ENCODE measurements at places on chromosomes 16 and 17. TPM values are rescaled to one million over a fixed set of nuclear protein-coding genes. Genes with fewer than 3 reads are reported as not detected.
A peak's percentile ranks its signal among the peaks of the same experiment; 100 is the strongest.

PLK1 gene
- total RNA-seq = 3.3 TPM

DNAAF1 gene
- total RNA-seq = 1.8 TPM

- no peak for DNase-seq
Observed at GRCh38 chr17:7982666-7983065, 19.7 kb upstream of the GUCY2D start.

DNA sequence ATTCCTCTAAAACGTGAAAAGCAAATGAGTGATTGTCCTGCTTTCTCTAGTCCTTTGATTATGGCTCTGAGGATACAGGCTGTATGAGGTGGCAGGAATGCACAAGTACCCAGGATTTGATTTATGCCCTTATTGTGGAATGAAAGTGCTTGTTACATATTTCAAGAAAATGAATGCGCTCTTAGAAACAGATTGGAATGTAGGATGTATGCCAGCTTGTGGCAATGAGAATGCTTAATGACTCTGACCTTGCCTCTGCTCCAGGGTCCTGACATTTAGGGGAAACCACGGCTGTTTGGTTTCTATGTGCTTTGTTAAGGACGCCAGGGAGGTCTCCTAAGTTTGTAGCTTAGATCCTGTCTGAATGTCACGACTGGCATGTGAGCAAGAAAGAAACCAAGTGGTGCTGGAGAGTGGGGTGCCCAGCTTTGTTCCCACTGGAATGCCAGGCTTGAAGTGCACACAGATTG lies 22.0 kb downstream of the PRCD start:
- no peak for DNase-seq

ZNF267 gene
- total RNA-seq = 5.5 TPM

- DNase-seq = no peak
Observed at GRCh38 chr17:67090341-67090740, 46.0 kb downstream of the CACNG1 start.

C16orf95 gene
- total RNA-seq = 0.59 TPM

DNA sequence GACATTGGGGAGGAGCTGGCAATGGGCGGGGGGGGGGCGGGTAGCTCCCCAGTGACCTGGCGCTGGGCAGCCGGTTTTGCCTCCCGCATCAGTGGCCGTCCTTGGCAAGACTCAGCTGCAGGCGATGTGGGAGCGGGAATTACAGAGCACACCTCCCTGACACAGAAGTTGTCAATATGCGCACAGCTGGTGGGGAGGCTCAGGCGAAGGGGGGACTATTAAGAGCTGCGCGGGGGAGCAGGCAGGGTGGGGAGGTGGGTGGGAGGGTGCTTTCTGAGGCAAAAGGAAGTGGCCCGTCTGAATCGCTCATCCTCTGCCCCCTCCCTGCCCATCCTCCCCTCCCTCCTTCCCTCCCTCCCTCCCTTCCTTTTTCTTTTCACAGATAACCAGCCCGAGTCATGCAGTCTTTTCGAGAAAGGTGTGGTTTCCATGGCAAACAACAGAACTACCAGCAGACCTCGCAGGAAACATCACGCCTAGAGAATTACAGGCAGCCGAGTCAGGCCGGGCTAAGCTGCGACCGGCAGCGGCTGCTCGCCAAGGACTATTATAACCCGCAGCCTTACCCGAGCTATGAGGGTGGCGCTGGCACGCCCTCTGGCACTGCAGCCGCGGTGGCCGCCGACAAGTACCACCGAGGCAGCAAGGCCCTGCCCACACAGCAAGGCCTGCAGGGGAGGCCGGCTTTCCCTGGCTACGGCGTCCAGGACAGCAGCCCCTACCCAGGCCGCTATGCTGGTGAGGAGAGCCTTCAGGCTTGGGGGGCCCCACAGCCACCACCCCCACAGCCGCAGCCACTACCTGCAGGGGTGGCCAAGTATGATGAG lies 44.0 kb downstream of the SREBF1 start:
- DNase-seq = no peak

TIGD7 gene
- total RNA-seq = 5.0 TPM

DNA sequence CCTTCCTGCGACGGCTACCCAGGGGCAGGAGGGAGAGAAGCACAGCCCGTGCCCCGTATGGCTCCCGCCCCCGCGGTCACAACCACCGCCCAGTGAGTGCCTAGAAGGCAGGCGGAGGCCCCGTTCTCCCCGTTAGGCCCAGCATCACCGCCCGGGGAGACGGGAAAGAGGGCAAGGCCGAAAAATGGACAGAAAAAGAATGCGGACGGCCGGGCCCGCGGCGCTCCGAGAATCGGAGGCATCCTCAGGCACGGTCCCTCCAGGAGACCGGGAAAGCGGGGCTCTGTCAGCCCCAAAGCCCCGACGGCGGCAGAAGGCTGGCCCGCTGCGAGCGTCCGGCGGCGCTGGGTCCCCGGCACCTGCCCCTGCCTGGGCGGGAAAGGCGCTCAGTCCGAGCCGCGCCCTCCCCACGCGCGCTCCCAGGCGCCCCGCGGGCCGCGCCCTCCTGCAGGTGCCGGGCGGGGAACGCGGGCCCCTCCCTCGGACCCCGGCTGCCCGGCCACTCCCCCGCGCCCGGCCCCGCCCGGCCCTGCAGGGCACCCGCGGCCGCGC lies 407 bp downstream of the MCRIP1 start:
- no peak for DNase-seq

UTP4 gene
- 29.6 TPM for total RNA-seq

- DNase-seq = peak; percentile 72
Observed at GRCh38 chr17:44348234-44348987, 3.3 kb downstream of the GRN start.

DNA sequence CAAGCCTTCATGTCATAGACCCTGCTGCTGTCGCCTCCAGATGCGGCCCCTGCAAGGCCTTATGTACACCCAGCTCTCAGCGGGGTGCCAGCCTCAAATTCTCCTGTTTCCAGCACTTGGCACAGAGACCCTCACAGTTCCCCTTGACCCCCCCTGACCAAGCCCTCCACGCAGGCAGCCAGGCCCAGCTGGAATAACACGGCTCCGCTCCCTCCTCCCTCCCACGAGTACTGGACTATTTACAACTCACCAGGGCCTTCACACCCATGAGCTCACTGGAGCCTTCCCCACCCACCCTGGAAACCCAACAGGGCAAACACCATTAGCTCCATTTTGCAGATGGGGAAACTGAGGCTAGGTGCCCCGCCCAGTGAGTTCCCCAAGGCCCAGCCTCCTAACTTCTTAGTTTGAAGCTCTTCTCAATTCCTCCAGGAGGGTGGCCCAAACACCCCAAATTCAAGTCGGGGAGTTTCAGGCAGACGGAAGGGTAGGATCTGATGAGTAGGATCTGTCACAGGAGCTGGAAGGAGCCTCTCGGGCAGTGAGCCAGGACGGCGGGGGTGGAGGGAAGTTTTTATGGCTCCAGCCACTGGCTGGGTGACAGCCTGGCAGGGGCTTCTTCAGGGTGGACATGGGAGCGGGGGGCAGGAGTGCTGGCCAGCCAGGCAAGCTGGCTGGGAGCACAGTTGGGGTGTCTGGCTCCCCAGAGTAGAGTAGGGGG lies 17.5 kb upstream of the DLX4 start:
- no peak for DNase-seq

DNA sequence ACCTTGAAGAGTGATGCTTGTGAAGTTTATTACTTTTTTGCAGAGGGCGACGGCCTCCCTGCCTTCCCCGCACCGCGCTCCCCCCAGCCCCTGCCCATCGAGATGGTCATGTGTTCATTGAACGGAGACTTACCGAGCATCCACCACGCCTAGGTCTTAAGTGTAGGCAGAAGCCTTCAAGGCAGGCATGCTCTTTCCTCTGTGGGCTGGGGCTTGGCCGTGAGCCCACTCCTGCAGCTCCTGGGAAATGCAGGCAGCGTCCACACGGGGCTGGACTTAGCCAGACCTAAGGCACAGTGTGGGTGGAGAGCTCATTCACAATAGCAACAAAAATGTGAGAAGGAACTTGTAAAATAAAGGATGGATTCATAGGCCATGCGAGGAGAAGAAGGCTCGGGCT lies 19.2 kb downstream of the RNF213 start:
- no peak for DNase-seq

ACSM3 gene
- 15.8 TPM for total RNA-seq

- DNase-seq = no peak
Observed at GRCh38 chr17:17722081-17722905, 41.0 kb downstream of the RAI1 start.

- no peak for DNase-seq
Observed at GRCh38 chr16:21656795-21657768, 4.7 kb upstream of the IGSF6 start.

- DNase-seq = no peak
Observed at GRCh38 chr16:22397464-22397863, 23.0 kb upstream of the CDR2 start.

GRCh38 chr17:29826114-29826692 lies 103.8 kb downstream of the SSH2 start:
- no peak for DNase-seq

ABCC11 gene
- total RNA-seq = not detected

- DNase-seq = no peak
Observed at GRCh38 chr17:42508426-42509165, 27.4 kb upstream of the NAGLU start.

EFCAB5 gene
- not detected for total RNA-seq

- DNase-seq = no peak
Observed at GRCh38 chr17:2181897-2182448, 121.6 kb downstream of the SMG6 start.

- no peak for DNase-seq
Observed at GRCh38 chr17:58060596-58061191, 22.5 kb upstream of the DYNLL2 start.

- peak; percentile 89 for DNase-seq
Observed at GRCh38 chr17:7589204-7589868, 558 bp downstream of the SOX15 start.

FOXF1 gene
- total RNA-seq = not detected

PIPOX gene
- 0.79 TPM for total RNA-seq

GRCh38 chr17:10073941-10074340 lies 124.5 kb downstream of the GAS7 start:
- no peak for DNase-seq

MT1M gene
- total RNA-seq = 9.9 TPM

ANKRD40CL gene
- total RNA-seq = not detected

GRCh38 chr16:27853101-27853500 lies 210.4 kb downstream of the GSG1L start:
- no peak for DNase-seq

CHD9 gene
- total RNA-seq = 49.8 TPM

BRICD5 gene
- 1.6 TPM for total RNA-seq

SP6 gene
- total RNA-seq = 2.7 TPM

DNA sequence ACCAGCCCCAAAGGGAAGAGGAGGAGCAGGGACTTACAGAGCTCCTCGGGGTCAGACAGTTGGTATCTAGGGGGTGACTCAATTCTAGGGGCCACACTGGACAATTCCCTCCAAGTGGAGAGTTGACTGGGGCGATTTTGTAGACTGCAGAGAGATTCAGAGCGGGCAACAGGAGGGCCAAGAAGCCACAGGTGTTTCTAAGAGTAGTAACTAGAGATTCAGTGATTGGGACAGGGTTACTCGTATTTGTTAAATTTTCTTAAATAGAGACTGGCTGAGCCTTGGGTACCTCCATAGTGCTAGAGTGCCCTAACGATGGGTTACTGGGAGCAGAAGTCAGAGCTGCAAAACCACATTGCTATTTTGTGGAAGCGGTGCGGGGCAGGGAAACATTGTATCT lies 3.3 kb upstream of the INPP5K start:
- no peak for DNase-seq

TP53TG3F gene
- total RNA-seq = not detected

ITGAD gene
- total RNA-seq = not detected

DNA sequence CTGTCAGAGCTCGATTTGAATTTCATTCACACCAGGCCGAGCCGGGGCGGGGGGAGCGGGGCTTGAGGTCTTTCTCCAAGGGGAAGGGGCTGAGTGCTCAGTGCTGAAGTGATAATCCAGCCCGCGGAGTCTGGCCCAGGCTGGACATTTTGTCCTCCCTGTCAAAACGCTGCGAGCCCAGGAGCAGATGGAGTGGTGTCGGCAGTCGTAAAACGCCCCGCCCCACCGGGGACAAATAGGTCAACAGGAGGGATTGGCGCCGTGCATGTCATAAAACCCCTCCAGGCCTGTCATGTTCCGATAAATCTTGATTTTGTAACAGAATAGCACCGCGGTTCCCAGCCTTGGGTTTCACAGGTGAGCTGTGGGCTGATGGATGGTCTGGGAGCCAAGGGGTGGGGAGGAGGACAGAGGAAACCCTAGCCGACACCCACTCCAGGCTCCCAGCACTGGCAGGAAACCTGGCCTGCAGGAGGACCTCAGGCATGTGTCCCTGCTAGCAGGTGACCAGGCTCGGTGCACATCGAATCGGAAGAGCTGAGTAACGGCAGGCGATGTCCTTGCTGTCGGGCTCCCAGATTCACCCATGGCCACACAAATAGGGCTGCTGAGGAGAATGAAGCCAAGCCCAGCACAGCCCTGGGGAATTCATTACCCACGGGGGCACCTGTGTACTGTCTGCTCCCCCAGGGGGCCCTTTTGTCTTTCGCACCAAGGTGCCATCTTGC lies 341.4 kb downstream of the FOXL1 start:
- DNase-seq = no peak

GRCh38 chr16:10578474-10579316 lies 1.7 kb downstream of the EMP2 start:
- DNase-seq = no peak

SULT1A1 gene
- 38.1 TPM for total RNA-seq

DNA sequence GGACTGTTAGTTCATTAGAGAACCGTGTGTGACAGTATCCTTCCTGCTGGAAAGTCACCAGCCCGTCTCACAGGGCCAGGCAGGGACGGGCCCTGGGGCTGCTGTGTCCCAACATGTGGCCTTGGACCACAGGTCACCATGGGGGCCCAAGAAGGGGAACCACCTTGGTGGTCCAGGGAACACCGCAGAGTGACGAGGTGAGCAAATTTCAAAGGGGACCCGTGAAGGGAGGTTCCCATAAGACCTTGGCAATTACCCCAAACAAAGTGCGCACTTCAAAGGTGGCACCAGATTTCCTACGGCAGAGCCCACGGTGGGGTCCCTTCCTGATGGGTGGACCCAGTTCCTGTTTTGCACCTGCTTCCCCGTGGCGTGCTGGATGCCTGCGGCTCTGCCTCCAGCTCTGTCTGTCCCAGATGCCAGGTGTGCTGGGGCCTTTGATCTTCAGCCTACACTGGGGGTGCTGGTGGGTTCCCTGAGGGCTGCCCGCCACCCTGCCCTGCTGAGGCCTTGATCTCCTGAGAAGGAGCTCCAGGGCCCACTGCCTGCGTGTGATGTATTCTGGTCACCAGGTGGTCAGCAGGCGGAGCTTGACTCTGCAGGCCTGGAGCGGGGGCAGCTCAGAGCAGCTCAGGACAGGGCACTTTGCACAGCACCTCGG lies 27.0 kb downstream of the SLC7A5 start:
- no peak for DNase-seq

HBA2 gene
- total RNA-seq = 2,977 TPM

Data from right atrium auricular region (tissue), 2 donors.